ENCODE measurements at places on chromosomes 16 and 17.
A peak's percentile ranks its signal among the peaks of the same experiment; 100 is the strongest.

DNA sequence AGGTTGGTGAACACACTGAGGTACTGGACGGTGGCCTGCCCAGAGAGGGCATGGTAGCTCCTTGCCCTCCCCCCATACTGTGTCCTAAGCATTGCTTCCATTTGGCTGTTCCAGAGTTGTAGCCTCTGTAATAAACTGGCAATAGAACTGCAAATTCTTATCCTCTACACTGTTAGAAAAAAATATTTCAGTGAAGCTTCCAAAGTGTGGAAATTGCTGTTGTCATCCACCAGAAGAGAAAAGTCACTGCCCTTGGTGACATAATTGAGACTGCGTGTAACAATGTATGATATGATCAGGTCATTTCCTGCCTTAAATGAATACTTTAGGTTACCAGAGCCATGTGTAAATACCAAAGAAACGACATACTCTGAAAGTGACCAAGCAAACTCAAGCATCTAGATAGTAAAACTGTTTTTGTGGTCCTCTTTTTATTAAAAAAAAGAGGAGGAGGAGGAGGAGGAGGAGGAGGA is 65.9 kb downstream of the CEP95 start:
- no peak for DNase-seq

DNA sequence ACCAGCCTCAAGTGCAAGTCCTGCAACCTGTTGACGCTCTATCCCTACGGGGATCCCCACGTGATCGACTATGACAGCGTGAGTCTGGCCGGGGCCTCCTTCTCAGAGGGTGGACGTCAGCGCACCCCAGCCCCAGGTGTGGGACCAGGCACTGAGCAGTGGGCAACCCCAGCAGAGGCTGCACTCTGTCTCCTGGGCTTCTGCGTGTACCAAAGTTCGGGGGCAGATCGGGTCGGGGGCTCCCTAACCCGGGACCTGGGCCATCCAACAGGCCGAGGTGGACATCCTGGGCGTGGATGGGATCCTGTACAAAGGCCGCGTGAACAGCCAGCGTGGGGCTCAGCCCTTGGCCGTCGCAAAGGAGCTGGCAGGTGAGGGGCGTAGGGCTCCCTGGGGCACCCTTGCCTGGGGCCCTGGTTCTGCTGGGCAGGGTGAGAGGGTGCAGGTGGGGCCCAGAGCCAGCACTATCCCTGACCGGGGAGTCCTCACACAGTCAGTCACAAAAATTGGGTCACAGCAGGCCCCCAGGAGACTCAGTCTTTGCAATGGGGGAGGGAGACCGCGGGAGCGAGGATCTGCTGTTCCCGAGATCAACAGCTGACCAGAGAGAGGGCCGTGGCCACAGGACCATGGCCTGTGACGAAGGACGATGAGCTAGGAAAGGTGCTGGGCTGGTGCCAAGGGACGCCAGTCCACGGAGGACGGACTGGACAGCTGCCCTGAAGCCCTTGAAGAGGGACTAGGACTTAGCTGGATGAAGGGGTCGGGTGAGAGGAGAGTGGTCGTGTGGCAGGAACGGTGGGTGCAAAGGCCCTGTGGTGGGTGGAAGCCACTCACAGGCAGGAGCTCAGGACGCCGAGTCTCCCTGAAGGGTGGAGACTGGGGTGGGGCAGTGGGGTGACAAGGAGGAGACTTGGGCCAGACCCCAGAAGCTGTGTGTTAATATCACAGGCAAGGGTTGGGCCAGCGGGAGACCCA is 20.0 kb downstream of the UBALD1 start:
- no peak for DNase-seq

GRCh38 chr17:51646539-51646938 is 386.2 kb downstream of the UTP18 start:
- no peak for DNase-seq

DNA sequence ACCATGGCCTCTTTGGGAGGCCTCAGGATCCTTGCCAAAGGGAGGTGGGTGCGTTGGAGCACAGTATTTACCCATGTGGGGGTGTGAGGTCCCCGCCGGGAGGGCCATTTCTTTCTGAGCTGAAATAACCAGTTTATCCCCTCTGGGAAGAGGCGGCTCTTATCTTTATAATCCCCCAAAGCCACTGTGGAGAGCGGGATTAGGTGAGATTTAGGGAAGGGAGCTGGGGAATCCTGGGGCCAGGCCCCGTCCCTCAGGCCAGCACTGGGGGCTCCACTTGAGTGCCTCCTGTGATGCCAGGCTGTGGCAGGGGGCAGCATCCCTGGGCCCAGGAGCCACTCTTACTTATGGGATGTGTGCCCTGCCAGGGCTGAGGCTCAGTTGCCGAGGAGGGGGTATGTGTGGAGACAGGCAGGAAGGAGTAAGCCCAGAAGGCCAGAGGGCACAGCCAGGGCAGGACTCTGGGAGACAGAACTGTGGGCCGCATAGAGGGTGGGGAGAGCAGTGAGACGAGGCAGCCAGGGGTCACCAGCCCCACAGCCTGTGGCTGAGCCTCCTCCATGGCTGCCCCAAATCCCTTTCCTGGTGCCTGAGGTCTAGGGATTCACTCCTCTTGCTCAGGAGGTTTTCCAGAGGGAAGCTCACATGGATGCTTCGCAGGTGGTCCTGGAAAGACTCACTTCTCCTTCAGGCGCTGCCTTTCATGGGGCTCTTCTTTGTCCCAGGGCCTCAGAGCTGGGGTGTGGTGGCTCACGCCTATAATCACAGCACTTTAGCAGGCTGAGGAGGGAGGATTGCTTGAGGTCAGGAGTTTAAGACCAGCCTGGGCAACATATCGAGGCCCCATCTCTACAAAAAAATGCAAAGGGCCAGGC is 25.0 kb downstream of the TMEM94 start:
- DNase-seq, result peak; percentile 44

DNA sequence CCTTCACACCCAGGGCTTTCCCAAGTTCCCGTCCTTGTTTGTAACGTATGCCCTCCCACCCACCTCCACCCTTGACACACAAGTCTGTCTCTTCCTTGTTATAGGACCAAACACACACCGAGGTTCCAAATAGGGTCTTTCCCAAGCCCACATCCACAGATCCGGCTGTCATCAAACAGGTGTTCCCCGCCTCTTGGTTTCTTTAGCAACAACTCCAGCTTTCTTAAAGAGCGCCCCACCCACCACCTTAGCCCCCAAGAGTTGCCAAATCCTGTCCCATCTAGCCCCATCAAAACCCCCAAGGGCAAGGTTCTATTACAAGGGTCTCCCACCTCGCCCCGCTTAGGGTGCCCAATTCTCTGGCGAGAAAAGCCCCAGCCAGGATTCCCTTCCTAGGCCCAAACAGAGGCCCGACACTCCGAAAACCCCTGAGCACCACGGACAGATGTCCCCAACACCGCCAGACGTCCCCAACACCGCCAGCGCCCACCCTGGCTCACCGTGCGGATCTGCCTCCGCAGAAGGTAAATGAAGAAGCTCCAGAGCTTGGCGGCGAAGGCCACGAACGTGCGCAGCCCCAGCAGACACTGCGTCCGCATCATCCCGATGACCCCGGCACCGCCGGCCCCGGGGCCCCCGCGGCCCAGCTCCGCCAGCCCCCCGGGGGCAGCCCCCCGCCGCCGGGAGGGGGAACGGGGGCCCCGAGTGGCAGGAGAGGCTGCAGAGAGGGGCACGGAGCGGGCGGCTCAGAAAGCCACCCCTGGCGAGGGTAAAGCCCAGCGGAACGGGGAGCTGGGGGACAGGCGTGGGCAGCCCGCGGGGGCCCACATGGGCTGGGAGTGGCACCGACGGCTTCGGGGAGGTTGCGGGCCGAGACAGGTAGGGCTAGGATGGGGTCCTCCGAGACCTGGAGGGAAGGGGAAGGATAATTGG is 573 bp downstream of the CTDNEP1 start:
- DNase-seq, result no peak

DNA sequence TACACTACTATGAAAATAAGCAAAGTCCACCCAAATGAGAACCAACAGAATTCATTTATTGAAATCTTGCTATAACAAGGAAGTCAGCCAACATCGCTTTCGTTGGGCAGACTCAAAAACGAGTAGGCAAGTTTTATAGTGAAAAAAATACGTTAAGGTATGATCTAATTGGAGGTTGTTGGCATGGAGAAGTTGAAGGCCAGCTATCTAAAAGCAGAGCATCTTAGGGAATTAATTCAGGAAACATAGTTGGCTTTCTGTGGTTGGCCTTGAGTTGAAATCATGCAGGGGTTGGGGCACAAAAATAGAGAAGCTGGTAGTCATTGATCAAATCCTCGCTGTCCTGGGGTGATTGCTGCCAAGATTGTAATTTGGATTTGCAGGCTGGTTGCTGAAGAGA is 118.3 kb downstream of the PPM1E start:
- no peak for DNase-seq

Measured in right forelimb (tissue), 1 donor.